Naive thymus-derived CD8-positive, alpha-beta T cell (primary cell): ENCODE measurements at places on chromosomes 1 and 21.

- no peak for DNase-seq
These were observed 20.4 kb upstream of the OR6N2 start for GRCh38 chr1:158801396-158801795.

DNA sequence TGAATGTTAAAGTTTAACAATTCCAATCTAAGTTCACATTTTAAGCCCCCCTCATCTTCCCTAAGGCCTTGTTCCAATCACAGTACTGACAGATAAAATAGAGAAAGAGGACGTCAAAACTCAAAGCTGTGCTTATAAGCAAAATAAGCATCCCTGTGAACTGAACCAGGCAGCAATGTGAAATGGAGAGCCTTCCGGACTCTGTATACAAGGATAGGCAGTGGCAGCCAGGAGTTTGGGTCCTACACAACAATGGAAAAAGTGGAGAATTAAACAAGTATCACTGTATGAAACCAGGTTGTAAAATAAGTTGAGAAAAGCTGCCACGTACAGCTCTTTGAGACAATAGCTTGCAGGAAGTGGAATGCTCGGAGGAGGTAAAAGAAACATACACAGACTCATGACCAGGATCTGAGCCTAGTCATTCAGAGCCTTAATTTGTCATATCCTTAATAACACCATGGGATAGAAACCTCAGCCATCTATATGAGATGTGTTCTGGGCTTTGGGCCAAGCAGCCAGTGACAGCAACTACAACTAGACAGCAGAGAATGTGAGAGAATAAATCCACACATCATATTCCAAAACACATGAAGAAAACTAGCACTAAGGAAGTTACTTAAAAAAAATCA lies 55.2 kb upstream of the PALMD start:
- DNase-seq: no peak

- no peak for DNase-seq
These were observed 341.4 kb upstream of the ZRANB2 start for GRCh38 chr1:71422221-71422620.

GRCh38 chr1:105591681-105592080 lies 1464.8 kb upstream of the PRMT6 start:
- DNase-seq: no peak

DNA sequence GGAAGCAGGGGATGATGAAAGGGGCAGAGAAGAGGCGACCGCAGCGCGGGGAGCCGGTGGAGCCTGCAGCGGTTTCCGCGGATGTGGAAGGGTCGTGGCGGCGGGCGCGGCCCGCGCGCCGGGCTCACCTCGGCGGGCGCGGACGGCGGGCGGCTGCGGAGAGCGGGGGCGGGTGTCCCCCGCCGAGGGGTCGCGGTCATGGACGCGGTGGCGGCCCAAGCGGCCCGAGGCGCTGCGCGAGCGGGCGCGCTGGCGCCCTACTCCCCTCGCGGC lies 572 bp downstream of the LPGAT1 start:
- DNase-seq: no peak

GRCh38 chr21:39885119-39885848 lies 18.0 kb downstream of the PCP4 start:
- DNase-seq: no peak
